ENCODE measurements at places on chromosomes 6 and 20.

DNA sequence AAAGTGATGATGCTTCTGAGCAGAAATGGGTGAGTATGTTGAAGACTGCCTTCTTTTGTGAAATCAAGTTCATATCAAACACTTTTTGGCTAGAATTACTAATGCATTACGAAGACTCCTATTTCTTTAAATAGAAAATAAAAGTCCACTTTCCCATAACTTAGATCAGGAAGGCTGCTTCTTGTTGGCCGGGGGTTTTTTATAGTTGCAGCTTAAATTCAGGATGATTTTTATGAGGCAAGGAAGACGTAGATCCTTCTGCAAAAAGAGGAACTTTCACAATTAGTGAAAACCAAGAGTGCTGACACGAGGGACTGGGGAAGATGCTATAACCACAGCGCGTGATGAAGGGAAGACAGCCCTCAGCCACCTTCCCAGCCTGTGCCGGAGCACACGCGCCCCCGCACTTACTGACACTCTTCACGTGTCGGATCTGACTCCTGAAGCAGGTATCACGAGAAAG lies 206.1 kb upstream of the PRDM1 start:
- DNase-seq: no peak

DNA sequence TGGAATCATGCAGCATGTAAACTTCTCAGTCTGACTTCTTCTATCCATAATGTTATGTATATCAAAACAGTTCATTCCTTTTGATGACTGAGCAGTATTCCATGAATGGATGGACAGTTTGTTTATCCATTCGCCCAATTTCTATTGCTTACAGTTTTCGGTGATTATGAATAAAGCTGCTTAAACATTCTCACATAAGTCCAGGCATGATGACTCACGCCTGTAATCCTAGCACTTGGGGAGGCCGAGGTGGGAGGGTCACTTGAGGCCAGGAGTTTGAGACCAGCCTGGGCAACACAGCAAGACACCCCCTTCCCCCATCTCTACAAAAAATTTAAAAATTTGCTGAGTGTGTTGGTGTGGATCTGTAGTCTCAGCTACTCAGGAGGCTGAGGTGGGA lies 22.9 kb upstream of the HMGA1 start:
- DNase-seq: no peak

DNA sequence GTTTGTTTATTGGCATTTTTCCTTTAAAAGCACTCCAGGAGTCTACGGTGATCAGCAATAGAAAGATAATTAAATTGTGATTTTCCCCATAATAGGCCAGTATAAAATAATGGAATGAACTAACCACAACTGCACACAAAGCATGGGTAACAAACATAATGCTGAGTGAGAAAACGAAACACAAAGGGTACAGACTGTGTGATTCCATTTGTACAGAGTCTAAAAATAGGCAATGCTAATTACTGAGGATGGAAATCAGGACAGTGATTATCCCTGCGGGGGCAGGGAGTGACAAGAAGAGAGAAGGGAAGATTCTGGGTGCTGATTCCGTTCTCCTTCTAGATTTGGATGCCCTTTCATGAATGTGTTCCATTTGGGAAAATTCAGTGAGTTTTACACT lies 478.1 kb downstream of the PREX1 start:
- no peak for DNase-seq

DNA sequence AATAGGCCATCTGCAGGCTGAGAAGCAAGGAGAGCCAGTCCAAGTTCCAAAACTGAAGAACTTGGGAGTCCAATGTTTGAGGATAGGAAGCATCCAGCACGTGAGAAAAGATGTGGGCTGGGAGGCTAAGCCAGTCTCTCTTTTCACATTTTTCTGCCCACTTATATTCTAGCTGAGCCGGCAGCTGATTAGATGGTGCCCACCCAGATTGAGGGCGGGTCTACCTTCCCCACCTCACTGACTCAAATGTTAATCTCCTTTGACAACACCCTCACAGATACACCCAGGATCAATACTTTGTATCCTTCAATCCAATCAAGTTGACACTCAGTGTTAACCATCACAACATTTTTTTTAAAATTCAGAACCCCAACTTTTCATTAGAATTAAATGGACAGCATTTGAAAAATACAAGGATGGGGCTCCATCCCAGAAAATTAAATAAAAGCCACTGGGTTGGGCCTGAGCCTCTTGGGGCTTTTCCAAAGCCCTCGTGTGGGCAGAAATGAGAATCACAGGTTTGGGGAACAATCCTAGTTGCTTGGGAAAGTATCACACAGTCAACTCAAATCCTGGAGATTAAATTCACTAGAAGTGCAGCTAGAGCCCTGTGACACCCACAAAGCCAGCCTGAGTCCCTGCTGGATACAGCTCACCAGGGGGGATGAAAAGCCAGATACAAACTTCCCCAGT lies 2.2 kb downstream of the CLDN20 start:
- DNase-seq: no peak

DNA sequence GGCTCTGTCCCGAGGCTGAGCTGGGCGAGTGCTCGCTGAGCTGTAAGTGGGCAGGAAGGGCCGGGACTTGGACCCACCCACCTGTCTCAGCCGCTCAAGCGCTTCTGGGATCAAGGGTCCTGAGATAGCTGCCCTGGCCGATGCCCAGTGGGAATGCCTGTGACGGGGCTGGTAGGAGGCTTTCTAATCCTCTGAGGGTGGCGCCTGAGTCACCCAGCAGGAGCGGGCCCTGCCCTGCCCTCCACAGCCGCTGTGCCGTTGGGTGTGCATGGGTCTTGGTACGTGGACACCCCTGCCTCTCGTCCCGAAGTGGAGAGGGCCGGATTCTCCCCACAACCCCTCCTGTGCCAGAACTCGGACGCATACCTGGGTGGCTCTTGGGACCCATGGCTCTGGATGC lies 43.1 kb upstream of the GATA5 start:
- DNase-seq: no peak

GRCh38 chr20:31637660-31638059 lies at the start of gene COX4I2:
Gene COX4I2, plus strand, starts transcription at chr20:31637912. Its CDS starts 1,106 bp downstream, at chr20:31639018.
- DNase-seq: no peak

- DNase-seq: no peak
These were observed 1.5 kb upstream of the MAPK13 start for GRCh38 chr6:36128793-36129192.

- no peak for DNase-seq
These were observed 6.4 kb upstream of the TRIM38 start for GRCh38 chr6:25956226-25956625.

GRCh38 chr20:32607324-32607723 lies 22.2 kb upstream of the NOL4L start:
- no peak for DNase-seq

DNA sequence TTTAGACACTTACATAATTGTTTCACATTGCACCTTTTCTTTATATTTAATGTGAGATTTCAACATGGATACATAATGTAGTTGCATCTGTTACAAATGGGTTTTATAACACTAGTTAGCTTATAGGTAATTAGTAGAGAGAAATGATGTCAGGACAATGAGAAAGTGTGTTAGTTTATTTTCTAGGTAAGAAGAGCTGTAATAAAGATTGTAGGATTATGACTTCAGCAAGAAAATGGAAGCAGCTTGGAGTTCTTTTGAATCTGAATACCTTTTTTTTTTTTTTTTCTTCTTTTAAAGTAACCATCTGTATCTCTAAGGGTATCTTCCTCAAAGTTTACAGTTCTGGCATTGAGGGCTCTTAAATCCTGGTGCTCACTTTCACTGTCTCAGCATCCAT lies 35.3 kb downstream of the CD2AP start:
- DNase-seq: no peak

GRCh38 chr6:53095270-53095669 lies 30.1 kb downstream of the FBXO9 start:
- no peak for DNase-seq

DNA sequence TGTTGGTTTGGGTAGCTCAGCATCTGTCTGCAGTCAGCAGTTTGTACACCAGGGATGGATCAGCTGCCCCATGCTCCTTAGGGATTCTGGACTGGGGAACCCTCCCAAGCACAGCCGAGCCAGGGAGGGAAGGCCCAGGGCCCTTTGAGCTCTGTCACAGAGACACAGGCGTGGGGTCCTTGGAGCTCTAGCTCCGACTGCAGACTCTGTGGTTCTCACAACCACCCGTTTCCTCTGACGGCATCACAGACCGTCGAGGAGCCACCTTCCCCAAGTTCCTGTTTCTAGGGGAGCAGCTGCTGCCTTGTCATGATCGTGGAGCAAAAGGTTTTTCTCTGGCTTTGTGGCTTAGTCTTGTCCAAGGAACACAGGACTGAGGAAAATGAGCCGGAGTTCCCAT lies at the start of gene SLA2:
Gene SLA2 (minus strand): TSS at position 199 of the 400 bp plus-strand sequence. CDS start 4,861 bp downstream, outside the sequence.
- no peak for DNase-seq

DNA sequence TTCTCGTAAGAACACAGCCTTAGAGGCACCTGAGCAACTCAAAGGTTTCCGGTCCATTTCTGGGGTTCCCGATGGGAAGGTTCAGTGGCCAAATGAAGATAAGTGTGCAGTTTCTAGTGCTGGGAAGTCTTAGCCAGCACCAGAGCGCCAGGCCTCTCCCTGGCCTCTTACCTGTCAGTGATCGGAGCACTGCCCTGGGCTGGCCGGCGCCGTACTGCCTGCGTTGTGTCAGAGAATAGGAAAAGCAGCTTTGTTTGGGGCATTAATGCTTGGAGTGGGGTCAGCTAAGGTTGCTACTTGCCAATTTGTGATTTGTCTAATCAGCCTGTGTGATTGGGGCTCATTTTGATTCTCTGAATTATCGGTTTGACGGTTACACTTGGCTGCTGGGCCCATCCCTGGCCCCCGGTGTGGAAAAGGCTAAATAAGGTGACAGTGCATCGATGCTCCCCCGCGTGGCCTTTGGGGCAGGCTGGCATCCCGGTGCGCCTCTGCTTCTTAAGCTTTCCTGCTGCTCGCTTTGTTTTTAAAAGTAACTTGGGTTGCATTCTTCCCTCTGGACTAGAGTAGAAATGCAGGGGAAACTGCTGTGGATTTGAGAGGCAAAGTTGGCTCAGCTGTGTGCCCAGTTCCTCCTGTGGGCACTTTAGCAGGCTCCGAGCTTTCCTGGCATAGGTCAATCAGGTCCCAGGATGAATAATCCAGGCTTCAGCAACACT lies 51.8 kb downstream of the TCP11 start:
- no peak for DNase-seq

DNA sequence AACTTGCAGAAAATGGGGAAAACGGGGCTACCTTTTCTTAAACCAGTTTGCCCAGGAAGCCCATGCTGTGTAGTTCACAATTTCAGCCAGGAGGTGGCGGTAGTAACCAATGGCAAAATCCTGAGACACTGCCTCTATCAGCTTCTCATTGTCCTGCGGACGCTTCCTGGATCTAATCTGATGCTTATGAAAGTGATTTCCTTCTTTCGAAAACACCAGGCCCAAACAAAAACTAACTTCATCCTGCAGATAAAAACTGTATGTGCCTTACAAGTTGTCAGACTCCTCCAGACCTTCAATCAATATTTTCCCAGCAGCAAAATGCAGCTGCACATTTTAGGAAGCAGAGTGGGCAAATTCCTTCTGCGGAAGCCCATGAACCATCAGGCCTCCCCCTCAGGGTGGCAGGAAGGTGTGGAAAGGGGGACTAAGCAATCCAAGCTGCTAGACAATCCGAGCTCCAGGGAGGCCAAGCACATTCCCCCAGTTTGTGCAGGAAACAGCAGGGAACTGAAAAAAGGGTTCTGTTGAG lies 88.5 kb downstream of the LY86 start:
- peak; percentile 45 for DNase-seq

- no peak for DNase-seq
These were observed 244.9 kb downstream of the THBS2 start for GRCh38 chr6:169008641-169009257.

- no peak for DNase-seq
These were observed 13.1 kb upstream of the APMAP start for GRCh38 chr20:25005661-25006060.

DNA sequence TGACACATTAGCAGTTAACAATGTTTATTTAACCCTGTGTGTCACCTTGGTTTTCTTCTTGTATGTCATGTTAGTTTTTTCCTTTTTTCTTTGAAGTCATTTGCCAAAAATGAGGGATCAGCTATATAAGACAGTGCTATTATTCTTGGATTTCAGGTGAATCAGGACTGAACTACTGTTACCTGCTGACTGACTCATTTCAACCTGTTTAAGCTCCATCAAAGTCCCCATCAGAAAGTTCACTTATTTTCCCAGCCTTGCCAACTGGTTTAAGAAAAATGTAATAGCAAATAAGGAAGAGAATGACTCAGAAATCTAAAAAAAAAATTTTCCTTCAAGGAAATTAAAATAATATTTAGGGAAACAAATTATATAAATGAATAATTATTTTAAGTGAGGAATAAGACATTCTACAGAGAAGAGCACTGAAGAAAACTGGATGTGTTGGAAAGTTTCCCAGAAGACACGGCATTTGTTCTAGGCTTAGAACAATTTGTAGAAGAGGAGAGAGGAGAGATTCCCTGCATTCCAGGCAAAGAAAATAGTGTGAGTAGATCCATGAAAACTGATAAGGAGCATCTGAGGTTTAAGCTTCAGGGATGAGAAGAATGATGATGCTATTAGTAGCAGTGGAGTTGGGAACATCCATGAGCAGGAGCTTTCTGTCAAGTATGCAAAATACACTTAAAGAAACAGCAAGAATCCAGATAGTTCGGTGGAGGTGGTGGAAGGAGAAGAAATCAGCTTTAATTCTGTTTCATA lies 84.9 kb upstream of the SIM1 start:
- DNase-seq: peak; percentile 62

DNA sequence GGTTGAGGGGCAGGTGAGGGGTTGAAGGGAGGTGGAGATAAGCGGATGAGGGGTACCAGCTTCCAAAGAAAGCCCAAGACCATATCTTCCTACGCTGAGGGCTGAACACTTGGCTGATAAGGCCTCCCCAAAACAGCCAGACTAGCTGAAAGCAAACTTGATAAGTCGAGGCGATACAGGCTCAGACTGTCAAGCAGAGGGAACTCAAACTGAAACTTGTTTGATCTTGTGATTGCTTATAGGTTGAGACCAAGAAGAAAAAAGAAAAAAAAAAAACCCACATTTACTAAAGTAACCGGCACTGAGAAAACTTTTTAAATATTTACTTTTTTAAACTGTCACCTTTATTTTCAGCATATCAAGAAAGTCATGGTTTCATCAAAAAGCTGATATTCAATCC lies 73.6 kb downstream of the TRERF1 start:
- DNase-seq: no peak

GRCh38 chr6:125564941-125565340 lies 184.5 kb upstream of the HEY2 start:
- DNase-seq: no peak

DNA sequence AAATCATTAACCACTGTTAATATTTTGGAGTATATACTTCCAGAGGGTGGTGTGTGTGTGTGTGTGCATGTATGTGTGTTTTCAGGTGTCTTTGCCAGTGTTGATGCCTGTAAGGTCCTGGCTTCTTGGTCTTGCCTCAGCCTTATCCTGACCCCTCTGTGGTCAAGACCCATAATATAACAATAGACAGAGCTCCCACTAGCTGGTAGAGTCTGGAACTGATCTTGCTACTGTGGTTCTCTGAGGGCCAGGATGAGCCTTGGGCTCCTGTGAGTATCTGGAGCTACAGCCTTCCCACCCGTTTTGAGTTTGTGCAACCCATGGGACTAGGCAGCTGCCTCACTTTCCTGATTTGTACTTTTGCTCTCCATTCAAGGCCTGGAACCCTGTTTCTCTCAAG lies 191.0 kb downstream of the IBTK start:
- DNase-seq: no peak

Data from fibroblast of skin of left biceps (primary cell).